Smooth muscle cell of the umbilical artery (primary cell): ENCODE measurements at places on chromosomes 3 and 15. TPM values are rescaled to one million over a fixed set of nuclear protein-coding genes. Genes with fewer than 3 reads are reported as not detected.

The C2CD4B gene
- total RNA-seq, result not detected in 2 replicates

The GATM gene
- 0.28 and 0.30 TPM in 2 replicates for total RNA-seq

The MED12L gene
- total RNA-seq, result 0.42 and 0.89 TPM in 2 replicates

The ACTC1 gene
- 0.30 TPM in 1 of 2 replicates, not detected in the other for total RNA-seq

The PML gene
- 34.7 and 61.3 TPM in 2 replicates for total RNA-seq

The ATR gene
- total RNA-seq, result 33.3 and 42.4 TPM in 2 replicates

The MORC1 gene
- total RNA-seq, result not detected in 2 replicates

The TNNC1 gene
- 0.89 TPM in 1 of 2 replicates, not detected in the other for total RNA-seq

The SKOR1 gene
- 0.09 TPM in 1 of 2 replicates, not detected in the other for total RNA-seq

The C3orf38 gene
- 26.5 and 27.6 TPM in 2 replicates for total RNA-seq

The SERPINI1 gene
- total RNA-seq, result 5.6 and 7.1 TPM in 2 replicates

The RBPMS2 gene
- total RNA-seq, result not detected in 2 replicates

The GOLGA6A gene
- not detected in 2 replicates for total RNA-seq

The GOLGA8R gene
- total RNA-seq, result 1.2 and 3.3 TPM in 2 replicates
